ENCODE measurements at places on chromosomes 7 and 10.
A peak's percentile ranks its signal among the peaks of the same experiment; 100 is the strongest.

DNA sequence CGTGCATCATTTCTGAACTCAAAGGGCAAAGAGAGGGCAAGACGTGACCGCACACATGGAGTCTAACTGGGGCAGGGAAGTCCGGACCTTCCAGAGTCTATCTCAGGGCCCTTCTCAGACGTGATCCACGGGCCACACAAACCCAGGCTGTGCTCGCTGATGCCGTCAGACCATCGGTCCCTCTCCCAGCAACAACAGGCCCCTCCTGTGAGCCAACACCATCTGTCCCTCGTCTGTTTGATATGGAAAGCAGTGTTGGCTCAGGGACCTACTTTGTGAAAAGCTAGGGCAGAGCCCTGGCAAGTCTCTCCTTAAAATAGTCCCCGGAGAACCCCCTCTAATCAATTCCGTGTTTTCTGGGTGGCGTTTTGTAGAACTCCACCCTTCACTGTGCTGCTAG lies 208.8 kb downstream of the TCERG1L start:
- DNase-seq, result no peak

GRCh38 chr10:115833119-115833518 lies 439.9 kb downstream of the GFRA1 start:
- no peak for DNase-seq

DNA sequence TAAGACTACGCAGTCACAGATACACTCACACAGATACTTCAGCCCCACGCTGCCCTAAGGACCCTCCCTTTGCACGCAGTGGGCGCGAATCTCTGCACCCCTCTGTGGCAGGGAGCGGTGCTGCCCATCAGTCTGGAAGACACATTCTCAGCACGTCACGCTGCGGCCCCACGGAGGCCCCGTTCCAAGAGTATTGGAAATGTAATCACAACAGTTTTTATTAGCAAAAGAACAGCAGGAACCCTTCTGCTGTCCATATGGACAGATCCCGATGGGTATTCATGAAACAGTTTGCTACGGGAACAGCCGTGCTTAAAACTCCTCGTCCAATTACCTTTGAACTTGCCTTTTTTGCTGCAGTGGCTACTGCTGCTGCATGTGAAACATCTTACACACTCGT lies 131.0 kb downstream of the RPS24 start:
- DNase-seq, result no peak

DNA sequence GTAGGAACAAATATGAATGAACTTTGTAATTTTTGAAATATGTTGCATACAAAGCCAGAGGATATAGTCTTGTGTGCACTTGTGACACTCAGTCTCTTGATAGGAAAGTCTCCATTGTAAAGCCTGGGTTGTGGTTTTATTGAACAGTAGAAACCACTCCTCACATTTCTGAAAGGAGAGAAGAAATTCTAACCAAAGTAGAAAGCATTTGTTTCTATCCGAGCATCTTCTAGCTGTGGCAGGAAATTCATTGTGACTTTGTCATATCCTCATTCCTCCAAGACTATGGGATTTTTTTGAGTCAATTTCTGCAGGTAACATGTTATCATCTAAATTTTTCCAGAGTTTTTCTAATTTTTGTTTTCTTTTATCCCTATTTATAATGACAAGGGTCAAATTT lies 55.5 kb upstream of the NCF1 start:
- no peak for DNase-seq

DNA sequence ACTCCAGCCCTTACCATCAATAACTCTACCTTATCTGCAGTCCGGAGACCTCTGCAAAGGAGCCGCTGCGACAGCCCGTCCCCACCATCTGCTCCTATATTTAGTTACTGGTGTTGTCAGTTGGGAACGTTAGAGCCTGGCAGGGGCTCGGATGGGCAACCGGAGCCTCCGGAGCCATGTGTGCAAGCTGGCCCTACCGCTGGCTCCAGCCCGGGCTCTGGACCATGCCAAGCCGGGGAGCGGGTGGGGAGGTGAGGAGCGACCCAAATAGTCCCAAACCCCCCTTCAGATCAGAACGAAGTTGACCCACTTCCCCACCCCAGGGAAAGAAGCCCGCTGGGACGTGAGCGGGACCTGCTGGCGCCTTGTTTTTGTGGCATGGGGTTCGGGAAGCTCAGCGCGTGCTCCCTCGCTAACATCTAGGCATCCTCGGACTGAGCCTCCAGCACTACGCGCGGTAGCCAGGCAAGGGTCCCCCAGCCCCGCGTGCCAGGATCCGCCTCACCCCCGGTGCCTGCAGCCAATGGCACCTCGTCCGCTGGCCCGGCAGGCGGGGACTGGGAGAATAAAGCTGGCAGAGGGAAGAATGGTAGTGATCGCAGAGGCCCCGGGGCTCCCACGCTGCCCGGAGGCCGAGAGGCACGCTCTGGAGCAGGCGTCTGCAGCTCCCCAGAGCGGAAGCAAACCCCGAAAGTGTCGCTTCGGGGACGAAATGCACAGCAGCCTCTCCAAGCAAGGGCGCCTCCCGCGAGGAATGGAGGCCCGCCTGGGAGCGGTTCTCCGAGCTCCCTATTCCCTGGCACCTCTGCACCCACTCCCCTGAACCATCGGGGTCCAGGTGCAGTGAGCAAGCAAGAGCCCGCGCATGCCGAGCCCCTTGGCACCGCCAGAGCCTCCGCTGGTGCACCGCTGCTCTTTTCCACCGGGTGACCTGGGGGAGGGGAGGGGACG lies 679 bp downstream of the LRRC20 start:
- peak; percentile 67 for DNase-seq

Measured in NCI-H1105 treated with DMSO at 0.1 percent for 48 hours (cell line).